ENCODE measurements at places on chromosomes 6 and 20.

DNA sequence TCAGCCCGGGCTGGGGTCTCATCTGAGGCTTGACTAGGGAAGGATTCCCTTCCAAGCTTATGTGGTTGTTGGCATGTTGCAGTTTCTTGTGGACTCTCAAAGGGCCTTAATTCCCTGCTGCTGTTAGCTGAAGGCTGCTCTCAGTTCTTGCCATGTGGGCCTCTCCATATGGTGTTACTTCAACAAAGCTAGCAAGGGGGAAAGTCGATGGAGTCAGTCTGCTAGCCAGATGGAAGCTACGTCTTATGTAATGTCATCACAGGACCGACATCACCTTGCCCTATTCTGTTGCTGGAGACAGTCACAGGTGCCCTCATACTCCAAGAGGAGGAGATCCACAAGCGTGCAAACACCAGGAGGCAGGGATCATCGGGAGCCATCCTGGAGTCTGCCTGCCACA, 43.3 kb upstream of the ARMC2 start:
- DNase-seq = no peak

GRCh38 chr6:12147557-12148316, 135.6 kb downstream of the HIVEP1 start:
- DNase-seq = no peak

- DNase-seq = no peak
Observed at GRCh38 chr6:1739220-1739619, 129.5 kb downstream of the FOXC1 start.

GRCh38 chr6:70113171-70113570, 189.7 kb downstream of the COL9A1 start:
- DNase-seq = no peak

DNA sequence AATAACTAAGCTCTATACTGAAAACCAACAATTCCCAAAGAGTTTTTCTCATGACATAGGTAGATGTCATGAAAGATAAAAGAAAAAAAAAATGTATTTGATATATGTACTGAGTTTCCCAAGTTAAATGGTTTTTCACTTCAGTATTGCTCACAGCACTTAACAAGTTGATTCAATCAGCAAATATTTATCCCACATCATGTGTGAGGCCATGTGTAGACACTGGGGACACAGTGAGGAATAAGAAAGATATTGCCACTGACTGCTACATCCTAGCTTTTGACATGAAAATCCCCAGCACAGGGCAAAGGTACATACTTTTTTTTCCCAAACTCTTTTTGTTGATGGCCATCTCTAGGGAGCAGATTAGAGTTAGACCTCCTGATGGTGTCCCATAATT, 25.3 kb downstream of the SPTLC3 start:
- DNase-seq = no peak

- no peak for DNase-seq
Observed at GRCh38 chr6:5231289-5231688, 29.5 kb downstream of the LYRM4 start.

DNA sequence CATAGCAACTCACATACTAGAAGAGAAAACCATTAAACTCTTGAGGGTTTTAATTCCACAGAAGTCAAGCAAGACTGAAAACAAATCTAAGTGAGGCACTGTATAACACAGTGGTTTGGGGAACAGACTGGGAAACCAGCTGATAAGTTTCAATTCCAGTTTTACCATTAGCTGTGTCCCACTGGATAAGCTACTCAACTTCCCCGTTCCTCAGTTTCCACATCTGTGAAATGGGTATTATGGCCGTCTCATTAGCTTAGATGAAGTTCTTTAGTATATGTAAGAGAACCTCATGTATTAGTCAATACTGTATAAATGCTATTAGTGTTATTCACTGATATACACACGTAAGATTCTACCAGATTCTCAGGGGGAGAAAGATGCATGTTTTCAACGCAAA, 89.0 kb downstream of the ZFP64 start:
- no peak for DNase-seq

GRCh38 chr6:110880651-110881050, 6.1 kb downstream of the AMD1 start:
- no peak for DNase-seq

- no peak for DNase-seq
Observed at GRCh38 chr20:56537997-56538396, 5.0 kb downstream of the FAM209B start.

GRCh38 chr20:21322921-21323331, 19.8 kb downstream of the XRN2 start:
- no peak for DNase-seq

GRCh38 chr6:144049386-144049785, 41.3 kb upstream of the PLAGL1 start:
- DNase-seq = no peak

GRCh38 chr6:157688960-157689599, 134.0 kb upstream of the SNX9 start:
- DNase-seq = no peak
